AG08395 (cell line): ENCODE measurements at places on chromosomes 16 and 17.

GRCh38 chr17:63222655-63223054 lies 223.5 kb downstream of the CYB561 start:
- DNase-seq: no peak

DNA sequence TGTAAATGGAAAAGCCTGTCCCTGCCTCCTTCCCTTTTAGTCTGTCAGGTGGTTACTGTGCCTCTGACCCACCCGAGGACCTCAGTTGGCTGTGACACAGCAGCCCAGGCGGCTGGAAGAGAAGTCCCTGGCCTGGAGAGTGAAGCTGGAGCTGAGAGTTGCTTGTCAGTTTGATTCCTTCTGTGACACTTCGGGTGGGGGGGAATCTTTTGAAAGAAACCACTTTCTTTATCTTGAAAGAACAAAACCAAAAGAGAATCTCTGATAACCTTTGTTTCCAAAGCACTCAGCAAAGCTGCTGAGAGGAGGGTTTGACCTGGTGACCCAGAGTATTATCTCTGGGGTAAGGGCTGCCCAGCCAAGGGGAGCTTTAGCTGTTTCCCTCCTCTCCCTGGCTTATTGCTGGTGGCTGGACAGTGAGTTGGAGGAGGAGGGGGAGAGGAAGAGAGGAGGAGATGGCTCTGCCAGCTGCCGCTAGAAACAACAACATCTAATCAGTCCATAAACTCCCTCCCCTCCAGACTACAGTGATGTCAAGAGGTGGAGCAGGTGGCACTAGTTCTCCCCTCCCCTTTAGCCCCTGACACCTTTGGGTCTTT lies 34.0 kb downstream of the YPEL2 start:
- no peak for DNase-seq

DNA sequence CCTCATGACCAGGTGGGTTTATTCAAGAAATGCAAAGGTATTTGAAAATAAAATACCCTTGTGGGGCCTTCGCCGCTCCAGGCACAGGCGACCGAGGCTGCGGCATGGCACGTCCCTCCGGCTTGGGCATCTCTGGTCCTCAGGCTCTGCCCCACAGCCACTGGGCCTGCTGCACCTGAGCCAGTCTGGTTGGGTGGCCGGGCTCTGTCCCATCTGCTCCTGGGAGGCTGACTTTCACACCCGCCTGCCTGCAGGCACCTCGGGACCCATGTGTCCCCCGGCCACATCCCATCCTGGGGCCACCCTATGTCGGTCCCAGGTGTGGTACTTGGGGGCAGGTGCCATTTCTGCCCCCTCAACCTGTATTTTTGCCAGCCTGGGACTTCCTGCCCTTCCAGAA lies 20.9 kb downstream of the OSBPL7 start:
- no peak for DNase-seq

DNA sequence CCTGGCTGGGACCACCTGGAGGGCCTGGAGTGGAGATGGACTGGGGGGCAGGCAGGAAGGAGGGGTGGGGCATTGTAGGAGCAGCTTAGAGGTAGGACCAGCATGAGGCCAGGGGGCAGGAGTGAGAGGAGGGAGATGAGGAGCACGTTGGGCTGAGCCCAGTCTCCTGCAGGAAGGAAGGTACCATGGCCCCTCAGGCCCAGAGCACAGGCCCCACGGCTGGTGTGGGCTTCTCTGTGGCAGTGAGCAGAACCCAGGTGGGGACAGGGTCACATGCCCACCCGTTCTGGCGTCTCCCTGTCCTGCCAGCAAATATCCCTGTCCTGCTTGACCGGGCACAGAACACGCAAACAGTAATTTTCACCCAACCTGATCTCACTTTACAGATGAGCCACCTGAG lies 141.8 kb downstream of the ENGASE start:
- DNase-seq: no peak

GRCh38 chr17:80499560-80499959 lies 23.2 kb upstream of the NPTX1 start:
- DNase-seq: no peak

DNA sequence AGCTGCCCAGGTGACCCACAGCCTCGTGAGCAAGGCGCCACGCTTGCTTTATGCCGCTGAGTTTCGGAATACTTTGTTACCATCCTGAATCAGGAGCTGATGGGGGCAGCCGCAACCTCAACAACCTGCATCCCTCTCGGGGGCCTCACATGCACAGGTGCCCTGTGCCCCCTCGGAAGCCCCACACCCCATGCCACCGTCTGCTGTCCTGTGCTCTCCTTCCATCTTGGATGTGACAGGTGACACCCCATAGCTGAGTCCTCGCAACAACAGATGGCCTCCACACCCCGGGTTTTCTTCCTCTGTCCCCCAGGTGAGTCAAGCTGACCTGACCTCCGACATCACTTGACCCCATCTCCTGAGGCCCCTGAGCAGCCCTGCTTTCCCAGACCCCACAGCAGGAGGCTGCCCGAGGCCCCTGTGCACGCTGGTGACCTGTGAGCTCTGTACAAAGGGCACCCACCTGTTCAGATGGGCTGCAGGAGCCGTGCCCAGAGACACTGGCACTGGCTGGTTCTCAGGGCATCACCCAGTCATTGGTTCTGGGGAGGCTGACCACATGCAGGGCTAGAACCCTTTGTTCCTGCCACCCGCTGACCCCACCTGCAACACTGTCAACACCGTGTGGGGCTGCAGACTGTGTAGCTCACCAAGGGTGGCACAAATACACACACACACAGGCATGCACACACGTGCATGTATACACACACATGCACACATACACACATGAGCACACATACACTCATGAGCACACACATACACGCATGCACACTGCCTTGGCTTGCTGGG lies 57.7 kb downstream of the RMI2 start:
- no peak for DNase-seq

- no peak for DNase-seq
Measured at GRCh38 chr17:40645291-40645690, 2.3 kb downstream of the SMARCE1 start.

- no peak for DNase-seq
Measured at GRCh38 chr16:66553223-66553622, 847 bp downstream of the CKLF start.

- DNase-seq: peak; percentile 7
Measured at GRCh38 chr16:57192720-57193486, 6.8 kb downstream of the RSPRY1 start.
